ENCODE measurements at places on chromosomes 11 and 22.

DNA sequence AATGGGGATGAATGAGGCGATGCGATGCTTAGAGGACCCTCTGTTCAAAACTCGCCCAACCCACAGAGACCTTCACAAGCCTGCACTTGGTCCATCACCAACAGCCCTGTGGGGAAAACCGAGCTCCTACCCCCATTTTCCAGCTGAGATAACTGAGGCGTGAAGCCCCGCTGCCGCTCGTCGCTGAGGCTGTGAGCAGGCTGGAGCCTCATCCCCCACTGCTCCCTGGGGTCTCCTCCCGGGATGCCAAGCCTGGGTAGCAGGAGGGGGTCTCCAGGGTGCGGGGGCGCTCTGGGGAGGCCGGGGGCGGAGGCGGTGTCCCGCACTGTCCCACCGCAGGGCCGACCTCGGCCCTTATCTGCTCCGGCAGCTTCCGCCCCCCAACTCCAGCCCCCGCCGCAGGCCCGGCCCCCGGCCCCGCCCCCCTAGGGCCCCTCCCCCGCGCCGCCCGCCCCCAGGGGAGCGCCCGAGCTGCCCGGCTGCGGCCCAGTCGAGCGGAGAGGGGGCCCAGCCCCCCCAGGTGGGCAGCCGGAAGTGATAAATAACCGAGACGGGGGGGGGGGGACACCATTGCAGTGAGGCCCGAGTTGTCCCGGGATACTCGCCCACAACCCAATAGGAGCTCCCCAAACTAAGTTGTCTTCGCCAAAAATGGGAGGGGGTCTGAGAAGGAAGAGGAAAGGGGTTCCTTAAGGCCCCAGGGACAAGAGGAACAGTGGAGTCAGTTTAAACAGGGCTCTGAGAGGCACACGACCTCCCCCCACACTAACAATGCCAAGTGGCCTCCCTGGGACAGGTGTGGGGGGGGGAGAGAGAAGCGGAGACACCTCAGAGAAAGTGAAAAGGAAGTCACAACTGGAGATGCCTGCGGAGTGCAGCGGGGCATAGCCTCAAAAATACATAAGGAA, 8.3 kb upstream of the SLC39A13 start:
- no peak for DNase-seq

DNA sequence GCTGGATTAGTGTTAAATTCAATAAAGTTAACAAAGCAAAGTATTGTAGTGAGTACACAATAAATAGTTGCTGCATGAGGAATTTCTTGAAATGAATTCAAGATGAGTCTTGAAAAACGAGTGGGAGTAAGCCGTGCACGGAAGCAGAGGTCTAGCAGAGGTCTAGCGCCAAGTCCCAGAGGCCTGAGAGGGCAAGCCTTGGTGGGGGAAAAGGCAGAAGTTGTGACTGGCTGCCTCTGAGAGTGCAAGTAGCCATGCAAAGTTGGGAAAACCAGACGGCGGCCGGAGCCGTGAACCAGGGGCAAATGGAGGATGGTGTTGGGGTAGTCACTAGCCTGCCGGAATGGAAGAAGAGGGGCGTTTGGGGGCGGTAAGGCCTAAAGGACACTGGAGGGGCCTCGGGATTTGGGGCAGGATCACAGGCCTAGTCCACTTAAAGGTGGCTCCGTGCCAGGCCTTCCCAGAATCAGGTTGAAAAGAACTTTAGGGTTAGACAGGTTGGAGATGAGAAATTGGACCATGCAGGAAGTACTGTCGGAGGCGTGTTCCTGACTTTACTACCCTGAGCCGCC, 379 bp upstream of the SLC3A2 start:
- DNase-seq, result no peak

DNA sequence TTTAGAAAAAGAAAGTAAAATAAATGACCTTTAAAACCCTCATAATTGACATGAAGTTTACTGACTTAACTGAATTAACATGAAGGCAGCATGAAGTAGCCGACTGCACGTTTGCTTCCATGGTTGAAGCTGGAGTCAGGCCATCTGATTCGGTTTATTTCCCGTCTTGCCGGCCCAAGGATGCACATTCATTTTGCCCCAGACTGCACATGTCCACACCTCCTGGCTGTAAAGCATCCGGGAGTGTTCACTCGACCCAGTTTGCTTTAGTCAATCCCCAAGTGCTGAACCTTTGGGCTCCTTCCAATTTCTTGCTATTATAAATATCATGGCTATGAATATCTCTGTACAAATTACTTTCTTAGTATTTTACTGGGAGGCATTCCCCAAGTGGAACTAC, 17.7 kb upstream of the TUB start:
- no peak for DNase-seq

- no peak for DNase-seq
These were observed 78.8 kb downstream of the CABIN1 start for GRCh38 chr22:24089951-24090350.

Data from stimulated activated CD8-positive, alpha-beta memory T cell treated with anti-CD3 and anti-CD28 coated beads, Interleukin-15, amount 100 ng/mL, for 4 hours (primary cell).